ENCODE measurements at places on chromosomes 1 and 21.

GRCh38 chr21:29236201-29236600 lies 62.5 kb upstream of the BACH1 start:
- no peak for DNase-seq

- DNase-seq: no peak
Observed at GRCh38 chr1:44575396-44575795, 98.9 kb downstream of the TMEM53 start.

- no peak for DNase-seq
Observed at GRCh38 chr1:185054365-185055060, 9.2 kb downstream of the RNF2 start.

- no peak for DNase-seq
Observed at GRCh38 chr1:152112101-152112884, 3.0 kb downstream of the TCHH start.
